ENCODE measurements at places on chromosomes 4 and X.

DNA sequence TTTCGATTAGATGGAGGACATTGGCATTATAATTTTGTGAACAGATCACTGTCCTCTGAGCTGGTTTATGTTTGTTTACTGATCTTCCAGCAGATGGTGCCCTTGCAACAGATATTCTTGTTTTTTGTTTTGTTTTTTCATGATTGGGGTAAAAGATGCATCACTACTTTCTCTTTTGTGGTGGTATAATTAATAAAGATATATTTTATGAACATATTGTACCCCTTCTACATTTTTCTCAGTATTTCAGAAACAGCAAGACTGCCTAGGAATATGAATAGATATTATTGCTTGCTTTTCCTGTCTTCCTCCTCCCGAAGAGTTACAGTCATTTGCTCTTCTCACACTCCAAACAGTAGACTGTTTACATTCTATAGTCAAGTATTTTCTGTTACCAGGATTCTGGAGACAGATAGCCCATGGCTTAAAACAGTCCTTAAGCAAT, 905.2 kb downstream of the TRAM1L1 start:
- DNase-seq = no peak

DNA sequence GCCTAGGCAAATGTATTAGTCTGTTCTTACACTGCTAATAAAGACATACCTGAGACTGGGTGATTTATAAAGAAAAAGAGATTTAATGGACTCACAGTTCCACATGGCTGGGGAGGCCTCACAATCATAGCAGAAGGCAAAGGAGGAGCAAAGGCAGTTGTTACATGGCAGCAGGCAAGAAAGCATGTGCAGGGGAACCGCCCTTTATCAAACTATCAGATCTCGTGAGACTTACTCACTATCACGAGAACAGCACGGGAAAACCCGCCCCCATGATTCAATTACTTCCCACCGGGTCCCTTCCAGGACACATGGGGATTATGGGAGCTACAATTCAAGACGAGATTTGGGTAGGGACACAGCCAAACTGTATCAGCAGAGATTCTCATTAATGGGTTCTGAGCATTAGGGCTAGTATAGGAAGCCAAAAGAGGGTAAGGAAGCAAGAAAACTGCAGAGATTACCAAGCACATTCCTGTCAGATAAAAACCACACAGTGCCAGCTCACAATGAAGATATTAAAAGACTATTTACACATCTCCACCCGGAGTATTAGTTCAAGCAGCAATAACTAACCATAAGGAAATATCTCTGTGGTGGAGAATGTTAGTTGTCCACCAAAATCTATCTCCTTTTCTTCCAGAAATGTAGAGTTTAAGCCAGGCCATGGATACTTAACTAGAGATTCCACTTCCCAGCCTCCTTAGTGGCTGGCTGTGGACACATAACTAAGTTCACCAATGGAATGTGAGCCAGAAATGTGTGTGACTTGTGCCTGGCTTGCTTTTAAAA, 61.2 kb upstream of the HOPX start:
- DNase-seq = no peak

- no peak for DNase-seq
These were observed 118.4 kb downstream of the FAM53A start for GRCh38 chr4:1565598-1566295.

DNA sequence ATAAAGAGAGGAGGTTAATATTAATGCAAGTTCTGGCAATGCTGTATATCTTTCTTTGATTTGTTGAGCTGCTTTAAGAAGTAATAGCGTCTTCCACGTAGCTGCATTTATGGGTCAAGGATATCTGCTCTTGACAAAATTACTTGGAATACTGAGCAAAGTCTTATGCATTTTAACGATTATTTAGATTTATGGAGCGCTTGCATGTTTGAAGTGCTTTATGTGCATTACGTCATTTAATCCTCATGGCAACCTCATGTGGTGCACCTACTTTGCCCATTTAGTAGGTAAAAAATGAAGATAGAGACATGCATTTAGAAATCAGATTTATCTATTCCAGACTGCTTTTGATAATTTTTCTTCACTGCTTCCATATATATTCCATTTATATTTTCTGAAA, 46.0 kb downstream of the DTHD1 start:
- no peak for DNase-seq

DNA sequence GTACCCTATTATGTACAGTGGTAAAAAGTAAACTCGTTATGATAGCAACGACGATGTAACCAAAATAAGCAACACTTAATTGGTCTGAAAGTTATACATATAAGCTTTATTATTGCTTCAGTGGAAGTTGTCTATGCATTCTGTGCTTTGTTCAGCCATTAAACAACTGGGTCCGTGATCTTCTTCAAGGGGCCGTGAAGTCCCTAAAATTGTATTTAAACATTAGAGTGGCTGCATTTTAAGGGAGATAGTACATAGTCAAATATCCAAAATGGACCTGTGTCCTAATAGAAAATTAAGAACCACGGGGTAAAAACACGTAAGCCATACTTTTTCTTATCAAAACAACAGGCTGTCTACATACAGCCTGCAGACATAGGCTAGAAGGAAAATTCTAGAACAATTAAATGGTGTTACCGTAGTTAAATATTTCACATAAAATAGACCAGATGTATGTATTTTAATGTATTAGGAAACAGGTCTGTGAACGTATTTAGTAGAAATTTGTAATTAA, 2.1 kb downstream of the GUCY1A1 start:
- no peak for DNase-seq

- DNase-seq = no peak
These were observed 40.4 kb downstream of the SMIM20 start for GRCh38 chr4:25954293-25954904.

DNA sequence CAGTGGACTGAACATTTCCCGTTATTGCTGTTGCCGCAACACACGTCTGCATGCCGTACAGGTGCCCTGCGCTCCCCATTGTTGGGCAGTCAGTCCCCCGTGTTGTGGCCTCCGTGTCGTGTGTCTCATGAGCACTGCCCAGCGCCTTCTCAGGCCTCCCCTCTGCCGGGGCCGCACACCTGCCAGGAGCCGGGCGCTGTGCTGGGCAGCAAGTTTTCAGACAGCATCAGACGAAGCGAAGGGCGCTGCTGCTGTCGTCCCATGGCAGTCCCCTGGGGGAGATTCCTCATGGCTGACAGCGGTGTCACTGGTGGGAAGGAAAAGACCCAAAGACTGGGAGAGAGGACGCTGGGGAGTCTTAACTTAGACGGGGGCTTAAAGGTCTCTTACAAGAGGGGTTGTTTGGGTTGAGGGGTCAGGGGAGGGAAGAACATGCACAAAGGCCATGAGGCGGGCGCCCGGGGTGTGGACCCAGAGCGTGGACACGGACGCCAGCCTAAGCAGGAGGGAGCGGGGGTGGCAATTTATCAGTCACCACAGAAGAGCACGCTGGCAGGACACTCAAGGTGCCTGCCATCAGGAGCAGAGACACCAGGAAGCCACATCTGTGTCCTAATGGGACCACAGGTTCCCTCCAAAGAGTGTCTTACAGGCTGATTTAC, 47.3 kb downstream of the RGS12 start:
- no peak for DNase-seq

DNA sequence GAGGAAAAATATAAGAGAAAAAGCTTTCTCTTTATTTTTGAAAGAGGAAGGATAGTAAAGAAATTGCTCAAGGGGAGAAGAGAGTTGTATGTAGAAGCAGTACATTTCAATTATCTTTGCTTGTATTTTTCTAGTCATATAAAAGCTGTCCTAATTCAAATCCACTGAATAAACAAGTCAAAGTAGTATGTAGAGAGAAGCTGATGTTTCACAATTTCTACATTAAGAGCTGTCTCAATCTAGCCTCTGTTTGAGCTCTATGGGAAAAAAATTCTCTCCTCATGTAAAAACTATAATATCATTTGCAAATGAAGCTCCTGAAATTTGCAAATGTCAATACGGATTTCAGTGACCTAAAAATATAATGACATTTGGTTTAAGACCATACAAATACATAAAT, 52.6 kb downstream of the CHM start:
- no peak for DNase-seq

GRCh38 chr4:55722132-55722531, 86.0 kb upstream of the NMU start:
- no peak for DNase-seq

GRCh38 chrX:153853902-153854267, 23.5 kb upstream of the PDZD4 start:
- no peak for DNase-seq

DNA sequence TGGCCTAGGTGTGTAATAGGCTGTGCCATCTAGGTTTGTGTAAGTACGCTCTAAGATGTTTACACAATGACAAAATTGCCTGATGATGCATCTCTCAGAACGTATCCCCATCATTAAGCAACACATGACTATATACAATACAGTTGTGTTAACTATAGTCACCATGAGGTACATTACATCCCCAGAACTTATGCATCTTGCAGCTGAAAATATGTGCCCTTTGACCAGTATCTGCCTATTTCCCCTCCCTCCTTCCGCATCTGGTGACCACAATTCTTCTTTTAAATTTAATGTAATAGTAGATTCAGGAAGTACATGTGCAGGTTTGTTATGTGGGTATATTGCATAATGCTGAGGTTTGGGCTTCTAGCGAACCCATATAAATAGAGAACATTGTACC, 239.8 kb upstream of the IL1RAPL1 start:
- DNase-seq = no peak

DNA sequence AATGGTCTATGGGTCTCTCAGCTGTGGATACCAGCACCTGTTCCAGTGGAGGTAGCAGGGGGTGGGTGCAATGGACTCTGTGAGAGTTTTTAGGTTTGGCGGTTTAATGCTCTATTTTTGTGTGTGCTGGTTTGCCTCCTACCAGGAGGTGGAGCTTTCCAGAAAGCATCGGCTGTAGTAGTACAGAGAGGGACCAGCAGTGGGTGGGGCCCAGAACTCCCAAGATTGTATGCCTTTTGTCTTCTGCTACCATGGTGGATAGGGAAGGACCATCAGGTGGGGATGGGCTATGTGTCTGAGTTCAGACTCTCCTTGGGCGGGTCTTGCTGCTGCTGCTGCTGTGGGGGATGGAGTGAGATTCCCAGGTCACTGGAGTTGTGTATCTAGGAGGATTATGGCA, 557.2 kb upstream of the GRID2 start:
- DNase-seq = no peak

- DNase-seq = no peak
These were observed 8.7 kb upstream of the TIMP1 start for GRCh38 chrX:47573341-47574075.

DNA sequence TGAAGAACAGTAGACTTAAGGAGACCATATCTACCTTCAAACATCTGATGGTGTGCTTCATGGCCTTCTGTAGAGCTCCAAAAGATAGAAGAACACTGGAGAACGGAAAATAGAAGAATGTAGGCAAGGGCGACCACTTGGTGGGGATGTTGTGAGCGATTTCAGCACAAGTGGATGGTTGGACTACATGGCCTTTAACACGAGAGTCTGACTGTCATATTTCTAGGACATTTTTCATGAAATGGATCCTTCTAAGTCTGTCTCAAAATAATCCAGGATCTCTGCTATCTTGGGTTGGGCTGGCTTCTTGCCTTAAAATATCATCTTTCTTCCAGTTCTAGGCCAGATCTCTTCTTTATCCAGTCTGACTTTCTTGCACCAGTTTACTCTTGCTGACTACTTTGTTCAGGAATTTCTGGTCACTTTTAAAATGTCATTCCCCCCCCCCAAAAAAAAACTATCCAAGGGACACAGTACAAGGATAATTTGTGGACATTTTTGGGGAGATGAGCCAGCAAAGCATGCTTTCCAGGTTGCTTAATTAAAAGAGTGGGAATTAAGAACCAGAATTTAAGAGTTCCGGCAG, 1.2 kb upstream of the MID1IP1 start:
- no peak for DNase-seq

DNA sequence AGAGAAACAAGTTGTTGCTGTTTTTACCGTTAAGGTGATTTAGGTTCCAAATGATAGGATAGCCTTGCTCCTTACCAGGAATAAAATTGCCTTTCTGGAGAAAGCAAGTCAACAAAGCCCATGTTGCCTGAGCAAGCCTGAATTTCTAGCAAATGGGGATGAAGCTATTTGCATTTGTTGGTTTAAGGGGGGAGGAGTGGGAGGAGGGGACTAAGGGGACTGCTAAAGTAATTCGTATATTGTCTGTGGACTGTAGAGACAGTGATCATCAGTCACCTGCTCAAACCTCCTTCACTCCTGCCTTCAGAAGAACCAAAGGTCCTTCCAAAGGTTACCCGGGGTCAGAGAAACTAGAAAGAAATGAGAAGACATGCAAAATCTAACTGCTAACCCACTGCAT, 65.8 kb downstream of the SCML2 start:
- no peak for DNase-seq

GRCh38 chrX:14352511-14352910, 176.8 kb upstream of the GLRA2 start:
- no peak for DNase-seq

DNA sequence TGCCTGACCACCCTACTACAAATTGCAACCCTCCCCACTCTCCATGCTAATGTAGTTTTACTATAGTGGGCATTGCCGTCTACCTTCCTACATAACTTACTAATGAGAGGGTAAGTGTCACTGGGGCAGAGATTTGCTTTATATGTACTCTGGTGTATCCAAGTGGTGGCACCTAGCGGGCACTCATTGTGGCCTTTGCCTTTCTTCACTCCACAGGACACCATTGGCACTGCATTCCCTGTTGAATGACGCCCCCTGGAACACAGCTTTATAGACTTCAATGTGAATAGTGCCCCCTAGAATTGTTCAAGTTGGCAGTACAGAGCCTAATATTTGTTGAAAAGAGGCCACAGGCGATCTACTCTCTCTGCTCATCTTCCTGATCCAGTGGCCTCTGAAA, 215.8 kb downstream of the MID1IP1 start:
- no peak for DNase-seq

- no peak for DNase-seq
These were observed 5.2 kb upstream of the BMP15 start for GRCh38 chrX:50905334-50905733.

DNA sequence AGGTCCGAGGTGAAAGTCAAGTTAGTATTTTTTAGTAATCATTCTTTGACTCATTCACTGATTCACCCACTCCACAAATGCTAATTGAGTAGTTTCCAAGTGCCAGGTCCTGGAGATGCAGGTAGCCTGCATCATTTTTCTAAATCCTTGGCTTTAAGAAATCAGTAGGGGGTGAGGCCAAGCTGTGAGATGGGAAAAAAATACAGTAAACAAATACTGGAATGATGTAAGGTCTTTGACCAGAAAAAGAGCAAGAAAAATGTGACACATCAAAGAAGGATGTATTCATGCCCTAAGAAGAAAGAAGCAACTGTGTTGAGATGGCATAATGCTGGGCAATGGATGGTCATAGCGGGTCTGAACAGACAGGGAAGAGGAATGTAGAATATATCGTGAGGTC, 1386.6 kb downstream of the PCDH7 start:
- DNase-seq = no peak
